Hippocampal formation (tissue), 2 donors: ENCODE measurements at places on chromosomes 6 and 20.

DNA sequence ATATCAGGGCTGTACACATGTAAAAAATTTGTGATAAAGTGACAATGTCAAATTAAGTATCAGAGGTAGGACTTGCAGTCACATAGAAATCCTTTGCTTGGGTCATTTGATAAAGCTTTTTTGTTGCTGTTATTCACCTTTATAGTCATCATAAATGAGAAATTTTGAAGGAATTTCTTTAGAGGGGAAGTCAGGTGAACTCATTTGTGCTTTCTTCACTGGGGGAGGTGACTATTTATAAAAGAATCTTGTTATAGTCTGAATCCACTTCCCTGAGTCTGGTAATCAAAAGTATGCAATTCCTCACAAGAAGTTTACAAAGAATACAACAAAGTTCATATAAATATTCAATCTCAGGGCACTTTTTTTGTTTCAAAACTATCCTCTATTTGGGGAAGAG is 47.7 kb downstream of the FRK start:
- DNase-seq: no peak

GRCh38 chr6:155022721-155023120 is 27.6 kb downstream of the TIAM2 start:
- DNase-seq: no peak

GRCh38 chr6:127160484-127160883 is 42.0 kb downstream of the RSPO3 start:
- DNase-seq: no peak

DNA sequence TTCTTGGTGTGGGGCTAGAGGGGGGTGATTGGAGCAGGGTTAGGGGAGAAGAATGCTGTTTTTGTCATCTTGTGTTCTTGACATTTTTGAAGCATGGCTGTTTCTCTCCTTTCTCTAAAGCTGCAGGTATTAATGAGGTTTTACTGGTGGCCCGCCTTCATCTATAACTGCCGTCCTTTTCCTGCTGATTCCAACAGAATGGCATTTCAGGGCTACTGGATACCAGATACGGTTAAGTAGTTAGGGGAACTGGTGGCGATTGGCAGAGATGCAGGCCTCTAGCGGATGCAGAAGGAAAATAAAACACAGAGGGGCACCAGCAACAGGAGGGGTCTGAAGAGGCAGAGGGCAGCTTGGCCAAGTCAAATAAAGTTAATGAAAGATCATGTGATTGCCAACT is 89.7 kb upstream of the EEF1E1 start:
- no peak for DNase-seq

DNA sequence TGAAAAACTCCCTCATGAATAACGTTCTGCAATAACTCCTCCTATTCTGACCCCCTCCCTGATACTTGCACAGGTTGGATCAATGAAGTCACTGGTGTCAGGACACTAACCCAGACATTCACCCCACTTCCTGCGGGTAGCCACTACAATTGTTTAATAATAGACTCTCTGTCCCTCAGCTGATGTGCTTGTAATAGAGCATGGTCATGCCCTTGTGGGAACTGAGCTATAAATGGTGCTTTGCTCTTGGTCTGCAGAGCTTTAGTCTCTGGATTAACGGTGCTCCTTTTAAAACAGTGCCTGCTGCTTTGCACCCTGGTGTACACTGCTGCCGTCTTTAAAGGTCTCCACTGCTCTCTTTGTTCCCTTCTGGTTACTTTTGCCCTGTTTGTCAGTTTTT is 127.3 kb downstream of the BACH2 start:
- no peak for DNase-seq

- DNase-seq: no peak
These were observed 110.7 kb downstream of the ZDHHC14 start for GRCh38 chr6:157491571-157492232.

DNA sequence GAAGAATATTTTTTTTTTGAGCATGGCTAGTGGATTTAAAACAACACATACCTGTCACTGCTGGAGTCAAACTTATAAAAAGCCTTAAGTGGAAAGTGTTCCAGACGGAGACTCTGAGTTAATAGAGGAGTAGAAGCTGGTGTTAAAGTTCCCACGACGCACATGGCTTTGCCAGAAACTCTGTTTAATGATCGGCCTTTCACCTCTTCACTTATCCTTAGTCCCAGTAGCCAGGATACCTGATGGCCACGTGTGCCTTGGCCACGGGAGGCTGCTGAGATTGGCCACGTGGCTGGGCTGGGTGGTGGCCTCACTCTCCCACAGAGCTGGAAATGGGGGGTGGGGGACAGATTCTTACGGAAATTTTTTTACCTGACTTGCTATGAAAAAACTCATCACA is 333.1 kb downstream of the ZFAND3 start:
- no peak for DNase-seq

DNA sequence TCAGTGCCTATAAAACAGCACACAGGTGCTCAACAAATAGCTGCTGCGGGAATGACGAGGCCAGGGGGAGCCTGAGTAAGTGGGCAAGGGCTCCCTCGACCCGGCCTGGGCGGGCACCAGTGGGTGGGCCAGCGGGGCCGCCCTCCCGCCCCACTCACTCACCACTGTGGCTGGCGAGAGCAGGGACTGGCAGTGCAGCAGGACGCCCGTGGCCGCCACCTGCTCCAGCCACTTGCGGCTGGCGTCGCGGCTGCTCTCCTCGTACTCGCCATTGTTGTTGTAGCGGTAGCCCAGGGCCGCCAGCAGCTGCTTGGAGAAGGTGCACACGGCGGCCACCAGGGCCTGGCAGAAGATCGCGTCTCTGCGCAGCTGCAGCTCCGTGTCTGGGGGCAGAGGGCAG is 191.5 kb downstream of the PREX1 start:
- DNase-seq: no peak

- no peak for DNase-seq
These were observed 4.0 kb upstream of the WRNIP1 start for GRCh38 chr6:2760882-2761842.

GRCh38 chr6:103723438-103724322 is 1136.0 kb downstream of the HACE1 start:
- DNase-seq: no peak

DNA sequence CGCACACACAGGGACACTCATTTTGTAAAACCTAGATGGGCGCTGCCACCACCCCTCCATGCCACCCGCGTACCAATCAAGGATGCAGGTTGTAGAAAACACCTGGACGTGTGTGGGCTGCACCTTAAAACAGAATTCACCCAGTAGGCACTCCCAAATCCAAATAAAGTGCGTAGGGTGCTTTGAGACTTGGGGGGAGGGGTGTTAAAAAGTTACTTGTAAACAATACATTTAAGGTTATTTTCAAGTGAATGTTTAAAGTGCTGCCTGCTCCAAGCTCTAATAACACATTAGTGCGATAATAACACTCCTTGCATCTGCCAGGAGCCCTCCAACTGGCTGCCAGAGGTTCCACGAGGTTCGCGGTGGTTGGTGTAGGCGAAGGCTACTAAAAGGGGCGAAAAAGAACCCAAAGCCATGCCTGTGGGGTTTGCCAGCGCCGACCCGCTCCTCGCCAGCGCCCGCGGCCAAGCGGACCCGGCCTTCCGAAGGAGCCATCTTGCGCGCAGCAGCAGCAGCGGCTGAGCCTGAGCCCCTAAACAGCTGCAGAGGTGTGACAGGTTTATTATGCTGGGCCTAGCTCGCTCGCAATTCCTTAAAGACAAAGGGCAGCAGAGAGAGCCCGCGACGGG is 11.5 kb downstream of the FOXC1 start:
- no peak for DNase-seq
